ENCODE measurements at places on chromosomes 4 and X. TPM values are rescaled to one million over a fixed set of nuclear protein-coding genes. Genes with fewer than 3 reads are reported as not detected.

DNA sequence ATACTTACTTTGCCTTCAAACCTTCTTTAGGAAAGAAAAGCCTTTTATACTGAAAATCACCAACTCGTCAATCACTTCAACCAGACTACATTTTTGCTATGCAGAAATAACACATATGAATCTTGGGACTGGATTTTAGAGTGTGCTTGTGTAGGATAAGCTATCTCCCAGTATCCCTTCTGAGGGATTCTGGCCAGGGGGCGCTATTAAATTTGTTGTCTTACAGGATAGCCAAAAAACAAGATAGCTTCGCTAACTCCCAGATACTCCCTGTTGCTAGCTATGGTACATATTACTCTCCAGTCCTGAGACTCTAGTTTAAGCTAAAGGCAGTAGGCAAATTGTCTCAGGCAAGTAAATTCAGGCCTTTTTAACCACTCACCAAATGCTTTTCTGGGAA is 167.2 kb downstream of the LHFPL1 start:
- no peak for DNase-seq

- no peak for DNase-seq
Observed at GRCh38 chrX:43224496-43224895, 431.6 kb upstream of the MAOA start.

Gene SUPT20HL1
- not detected for total RNA-seq

DNA sequence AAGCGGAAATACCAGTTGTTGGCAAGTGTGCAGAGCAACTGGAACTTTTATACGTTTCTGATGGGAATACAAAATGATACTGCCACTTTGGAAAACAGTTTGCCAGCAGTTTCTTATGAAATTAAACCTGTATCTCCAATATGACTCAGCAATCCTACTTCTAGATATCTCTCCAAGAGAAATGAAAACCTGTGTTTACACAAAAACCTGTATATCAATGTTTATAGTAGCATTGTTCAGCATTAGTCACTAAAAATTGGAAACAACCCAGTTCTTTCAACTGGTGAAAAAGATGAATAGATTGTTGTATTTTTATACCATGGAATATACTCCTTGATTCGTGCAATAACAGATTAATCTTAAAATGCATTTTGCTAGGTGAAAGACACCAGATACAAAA is 26.8 kb downstream of the ATP7A start:
- DNase-seq: no peak

DNA sequence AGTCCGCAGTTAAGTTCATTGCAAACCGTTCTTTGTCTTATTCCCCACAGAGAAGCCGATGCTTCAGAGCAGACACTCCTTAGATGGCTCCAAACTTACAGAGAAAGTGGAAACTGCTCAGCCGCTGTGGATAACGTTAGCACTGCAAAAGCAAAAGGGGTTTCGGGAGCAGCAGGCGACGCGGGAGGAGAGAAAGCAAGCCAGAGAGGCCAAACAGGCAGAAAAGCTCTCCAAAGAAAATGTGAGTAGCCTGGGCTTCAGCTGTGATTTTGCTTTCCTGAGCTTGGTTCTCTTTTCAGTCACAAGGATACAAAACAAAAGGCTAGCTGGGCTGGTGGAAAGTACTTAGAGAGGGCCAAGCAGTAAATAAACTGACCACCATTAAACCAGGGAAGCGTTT is 64.0 kb downstream of the AASDH start:
- DNase-seq: no peak

DNA sequence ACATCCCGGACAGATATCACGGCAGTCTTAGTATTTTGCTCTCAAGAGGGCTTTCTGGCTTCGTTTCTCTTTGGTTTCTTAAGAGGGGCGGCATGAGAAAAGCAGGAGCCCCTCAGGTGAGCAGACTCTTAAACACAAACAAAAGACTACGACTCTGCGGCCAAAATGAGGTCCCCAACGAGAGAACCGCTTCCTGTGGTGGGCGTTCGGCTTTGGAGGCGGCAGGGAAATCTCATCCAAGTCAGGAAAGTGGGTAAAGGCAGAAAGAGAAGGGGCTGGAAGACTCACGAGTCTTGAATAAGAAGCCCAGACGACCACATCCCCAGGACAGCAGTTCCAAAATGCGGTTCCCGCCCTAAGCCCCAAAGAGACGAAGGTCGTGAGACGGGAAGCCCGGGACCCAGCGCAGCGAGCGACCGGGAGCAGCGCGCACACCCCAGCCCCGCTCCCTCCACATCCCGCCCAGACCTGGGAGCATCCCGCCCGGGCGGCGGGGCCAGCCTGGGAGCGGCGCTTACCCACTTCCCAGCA is 409 bp downstream of the UGDH start:
- DNase-seq: no peak

- no peak for DNase-seq
Observed at GRCh38 chrX:120462370-120462769, 6.7 kb downstream of the LAMP2 start.

Gene CETN2
- total RNA-seq: 23.1 TPM

DNA sequence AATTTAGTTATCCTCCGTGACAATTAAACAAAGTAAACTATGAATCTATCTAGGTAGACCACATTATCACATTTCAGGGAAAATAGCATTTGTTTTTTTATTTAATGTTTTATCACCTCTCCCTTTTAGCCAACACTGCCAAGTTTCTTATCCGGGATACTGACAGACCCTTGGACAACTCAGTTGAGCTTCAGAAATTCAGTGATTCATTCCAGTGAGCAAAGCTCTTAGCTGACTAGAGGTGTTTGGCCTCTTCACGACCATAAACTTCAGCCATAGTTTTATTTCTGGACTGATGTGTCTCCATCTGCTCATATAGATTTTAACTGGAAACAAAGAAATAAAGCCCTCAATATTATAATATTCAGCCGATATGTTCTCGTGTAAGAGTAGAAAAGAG is 15.2 kb downstream of the SLITRK2 start:
- DNase-seq: no peak

DNA sequence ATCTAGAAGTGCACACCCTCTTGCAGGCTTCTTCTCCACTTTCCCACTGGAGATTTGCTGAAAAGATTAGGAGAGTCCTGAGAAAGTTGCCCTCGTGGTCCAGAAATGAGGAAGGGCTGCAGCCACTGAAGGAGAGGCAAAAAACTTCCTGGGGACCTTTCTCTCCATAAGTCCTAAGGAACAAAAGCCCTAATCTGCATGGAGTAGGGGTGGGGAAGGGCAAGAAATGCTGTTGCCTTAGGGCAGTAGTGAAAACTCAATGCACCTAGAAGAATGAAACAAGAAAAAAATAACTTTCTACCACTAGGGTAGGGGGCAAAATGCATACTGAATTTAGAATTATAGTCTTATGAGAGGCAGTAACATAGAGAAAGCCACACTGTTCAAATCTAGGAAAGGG is 1408.8 kb downstream of the PCDH19 start:
- no peak for DNase-seq

- no peak for DNase-seq
Observed at GRCh38 chrX:154657226-154657805, 3.9 kb upstream of the CTAG2 start.

Gene SMIM10
- total RNA-seq: 3.6 TPM

DNA sequence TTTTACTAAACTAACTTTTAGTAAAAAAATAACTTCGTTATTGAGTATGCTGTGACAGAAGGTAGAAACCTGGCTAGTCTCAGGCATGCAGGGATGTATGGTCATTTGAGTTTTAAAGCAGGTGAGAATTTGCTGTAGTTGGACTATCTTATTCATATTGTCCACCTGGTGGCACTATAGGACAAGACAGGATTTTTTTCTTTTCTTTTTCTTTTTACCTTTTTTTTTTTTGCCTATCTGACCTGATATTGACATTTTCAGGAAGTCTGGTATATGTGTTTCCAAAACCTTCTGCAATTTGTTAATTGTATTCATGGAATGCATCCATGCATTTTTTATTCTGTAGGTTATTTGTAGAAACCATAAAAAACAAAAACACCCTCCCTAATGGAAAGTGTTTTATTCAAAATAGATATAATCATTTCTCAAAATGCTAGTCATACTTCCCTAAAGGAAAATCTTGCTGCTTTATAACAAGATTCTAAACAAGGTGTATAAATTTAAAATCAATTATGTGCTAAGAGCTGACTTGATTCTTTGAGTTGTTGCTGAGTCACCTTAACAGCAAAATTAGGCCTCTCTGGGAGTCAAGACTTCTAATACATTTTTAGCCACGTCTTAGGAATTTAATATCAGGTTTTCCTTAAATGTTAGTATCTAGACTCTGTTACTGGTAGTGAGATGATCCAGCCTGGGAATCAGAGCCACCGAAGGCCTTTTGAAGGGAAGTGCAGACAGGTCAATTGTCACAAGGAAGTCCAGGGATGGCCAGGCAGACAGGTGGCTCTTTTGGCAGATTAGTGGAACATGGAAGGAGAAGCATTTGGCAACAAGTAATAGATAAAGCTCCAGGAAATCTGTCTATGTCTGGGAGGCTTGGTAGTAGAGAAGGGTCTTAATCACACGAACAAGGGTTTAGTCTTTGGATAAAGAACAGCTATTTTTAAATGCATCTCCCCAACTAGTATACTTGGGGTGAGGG is 201.3 kb upstream of the GNPDA2 start:
- DNase-seq: peak; percentile 66

- peak; percentile 2 for DNase-seq
Observed at GRCh38 chrX:136322064-136322463, 21.3 kb downstream of the ADGRG4 start.

- DNase-seq: no peak
Observed at GRCh38 chr4:92059615-92060014, 244.2 kb upstream of the GRID2 start.

Gene IL3RA
- total RNA-seq: 10.7 TPM

Gene FAM9C
- not detected for total RNA-seq

DNA sequence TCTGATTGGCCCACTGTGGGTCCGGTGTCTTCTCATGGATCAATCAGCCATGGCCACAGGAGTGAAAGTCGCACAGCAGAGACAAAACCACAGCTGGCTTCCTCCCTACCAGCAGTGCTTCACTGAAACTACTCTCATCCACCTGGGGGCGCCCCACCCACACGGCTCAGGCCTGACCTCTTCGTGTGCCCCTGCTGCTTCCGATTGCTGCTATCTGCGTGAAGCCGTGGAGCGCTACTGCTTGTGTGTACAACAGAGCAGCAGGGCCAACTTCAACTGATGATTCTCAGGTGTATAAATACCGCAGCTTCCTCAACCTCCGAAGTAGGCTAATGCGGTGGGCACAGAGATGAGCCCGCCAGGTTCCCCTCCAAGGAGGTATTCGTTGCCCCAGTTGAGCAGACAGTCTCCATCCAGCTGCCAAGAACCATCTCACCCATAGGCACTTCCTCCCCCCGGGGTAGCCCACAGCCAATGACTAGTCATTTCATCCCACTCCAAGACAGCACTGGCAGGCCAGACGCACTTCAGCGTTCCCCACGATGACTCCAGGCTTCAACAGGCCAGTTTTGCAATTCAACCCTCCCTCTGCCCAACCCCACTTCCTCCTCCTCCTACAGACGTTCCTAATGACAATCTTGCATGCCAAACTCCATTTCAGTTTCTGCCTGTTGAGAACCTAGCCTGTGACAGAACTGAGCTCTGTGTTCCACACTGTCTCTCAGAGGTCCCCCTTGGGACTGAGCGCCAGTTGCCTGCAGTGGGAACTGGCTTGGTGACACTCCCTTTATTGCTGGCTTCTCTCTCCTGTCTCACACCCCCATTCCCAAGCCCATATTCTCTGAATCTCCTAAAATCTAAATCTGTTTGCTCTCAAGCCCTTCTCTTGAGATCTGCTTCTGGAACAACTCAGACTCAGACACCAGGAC is 41.3 kb upstream of the ATP6AP2 start:
- DNase-seq: peak; percentile 22

Gene PPP2R2C
- total RNA-seq: 8.8 TPM
